ENCODE measurements at places on chromosomes 7 and 10. TPM values are rescaled to one million over a fixed set of nuclear protein-coding genes. Genes with fewer than 3 reads are reported as not detected.

The NUTM2D gene
- polyA plus RNA-seq: 1.2 TPM

The AASS gene
- polyA plus RNA-seq: 2.9 TPM

The EMX2 gene
- 0.06 TPM for polyA plus RNA-seq

The CPEB3 gene
- polyA plus RNA-seq: 1.3 TPM

The CPA1 gene
- polyA plus RNA-seq: 0.79 TPM

The HABP2 gene
- polyA plus RNA-seq: not detected

The SUPV3L1 gene
- 47.5 TPM for polyA plus RNA-seq

Data from spleen (tissue), 13 donors.